ENCODE measurements at places on chromosomes 2 and 18.
A peak's percentile ranks its signal among the peaks of the same experiment; 100 is the strongest.

DNA sequence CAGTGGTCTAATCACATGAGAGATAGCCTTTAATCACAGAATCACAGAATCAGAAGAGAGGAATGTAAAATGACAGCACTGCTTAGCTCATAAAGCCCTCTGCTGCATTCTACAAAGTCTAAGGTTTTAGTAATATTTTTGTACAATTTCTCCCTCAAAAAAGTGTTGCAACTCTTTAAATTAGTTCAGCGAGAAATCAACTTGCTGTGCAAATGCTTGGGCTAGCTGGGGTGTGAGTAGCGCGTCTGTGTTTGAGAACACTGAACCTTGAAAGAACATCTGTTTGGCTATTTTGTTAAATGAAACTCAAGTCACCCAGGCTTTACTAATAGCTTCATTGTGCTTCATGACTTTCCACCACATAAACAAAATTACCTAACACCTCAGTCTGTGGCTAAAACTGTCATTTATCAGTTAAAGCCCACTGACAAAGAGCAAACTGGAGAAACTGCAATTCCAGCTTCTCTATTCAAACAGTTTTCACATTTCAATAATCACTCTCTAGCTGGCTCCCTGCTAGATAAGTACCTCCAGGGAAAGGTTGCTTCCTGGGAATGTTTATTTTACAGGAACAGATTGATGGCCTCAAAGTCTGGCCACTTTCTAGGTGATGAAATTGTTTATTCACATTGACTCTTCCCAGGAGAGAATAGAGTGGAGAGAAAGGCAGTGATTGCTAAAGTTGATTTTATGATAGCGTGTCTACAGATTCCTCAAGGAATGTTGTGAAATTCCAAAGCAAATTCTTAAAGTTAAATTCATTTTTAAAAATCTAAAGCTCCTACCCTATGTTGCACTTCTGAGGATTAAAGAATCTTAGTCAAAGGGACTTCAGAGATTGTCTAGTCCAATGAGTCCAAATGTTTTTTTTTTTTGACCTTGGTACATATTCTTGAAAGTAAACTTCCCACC is 36.0 kb upstream of the STAT1 start:
- DNase-seq: peak; percentile 29

DNA sequence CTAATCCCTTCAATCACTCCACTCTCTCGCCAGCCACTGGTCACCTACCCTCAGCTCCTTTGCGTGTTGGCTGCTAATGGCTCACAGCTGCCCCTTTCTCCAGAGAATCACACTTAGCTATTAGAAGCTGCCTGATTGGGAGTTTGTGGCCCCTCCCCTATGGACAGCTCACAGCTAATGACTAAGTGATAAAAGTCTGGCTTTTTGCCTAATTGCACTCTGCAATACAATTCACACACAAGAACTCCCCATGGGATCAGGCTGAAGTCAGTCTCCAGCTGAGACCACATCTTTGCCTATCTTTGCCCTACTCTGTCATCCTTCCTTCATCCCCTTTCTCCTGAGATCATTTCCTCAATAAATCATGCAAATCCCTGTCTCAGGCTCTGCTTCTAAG is 701.9 kb upstream of the RAB6C start:
- DNase-seq: peak; percentile 3

DNA sequence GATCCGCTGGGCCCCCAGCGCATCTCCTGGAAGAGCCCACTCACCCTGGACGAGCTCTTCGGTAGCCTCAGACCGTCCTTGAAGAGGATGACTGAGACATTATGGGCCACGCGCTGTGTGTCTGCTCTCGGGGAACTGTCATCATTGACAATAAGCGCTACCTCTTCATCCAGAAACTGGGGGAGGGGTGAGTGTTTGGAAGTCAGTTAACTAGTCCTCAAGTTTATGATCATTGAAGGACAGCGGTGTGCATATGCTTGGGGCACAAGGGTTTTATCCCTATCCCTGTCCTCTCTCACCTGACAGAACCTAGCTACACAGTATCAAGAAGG is 586 bp downstream of the STK16 start:
- DNase-seq: no peak

GRCh38 chr2:43158259-43158880 is 68.0 kb downstream of the ZFP36L2 start:
- DNase-seq: peak; percentile 88

DNA sequence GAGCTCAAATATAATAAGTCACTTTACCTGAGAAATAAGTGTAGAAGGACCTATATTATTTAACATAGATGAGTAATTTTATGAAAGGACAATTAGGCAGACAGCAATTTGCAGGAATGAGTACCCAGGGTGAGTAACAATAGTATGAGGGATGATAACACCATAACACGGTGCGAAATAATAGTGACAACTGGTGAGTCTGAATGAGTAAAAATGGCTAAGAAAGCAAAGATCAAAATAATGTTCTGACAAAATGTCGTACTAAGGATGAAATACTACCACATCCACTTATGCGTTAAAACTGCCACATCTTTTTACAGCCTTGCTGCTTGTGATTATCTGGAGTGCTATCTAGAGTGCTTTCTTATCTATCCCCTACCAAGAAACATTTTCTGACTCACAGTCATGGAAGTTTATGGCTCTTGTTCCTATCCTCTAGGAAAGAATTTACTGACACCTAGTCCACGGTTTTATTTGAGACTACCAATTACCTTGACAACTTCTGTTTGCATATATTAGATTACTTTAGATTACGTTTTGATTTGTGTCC is 929.7 kb downstream of the LRP1B start:
- DNase-seq: no peak

DNA sequence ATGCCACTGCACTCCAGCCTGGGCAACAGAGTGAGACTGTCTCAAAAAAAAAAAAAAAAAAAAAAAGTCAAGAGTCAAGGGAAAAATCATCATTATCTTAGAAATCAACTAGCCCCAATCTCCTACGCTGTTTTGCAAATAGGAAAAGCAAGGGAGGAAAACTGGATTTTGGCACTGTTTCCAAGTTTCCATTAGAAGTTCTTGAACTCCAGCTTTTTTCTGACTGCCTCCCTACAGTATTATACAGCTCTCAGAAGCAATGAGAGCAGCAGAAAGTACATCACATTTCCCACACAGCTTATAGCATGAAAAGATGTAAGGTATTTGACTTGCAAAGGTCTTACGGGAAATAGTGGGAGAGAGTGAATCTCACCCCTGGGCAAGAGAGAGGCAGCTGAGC is 127.8 kb downstream of the OSR1 start:
- DNase-seq: no peak

- no peak for DNase-seq
Observed at GRCh38 chr2:190970160-190970559, 43.8 kb downstream of the STAT1 start.

GRCh38 chr2:179764710-179765109 is 96.7 kb downstream of the ZNF385B start:
- no peak for DNase-seq

GRCh38 chr2:172969166-172969565 is 106.5 kb upstream of the MAP3K20 start:
- no peak for DNase-seq

GRCh38 chr2:190859347-190860297 is 21.0 kb upstream of the GLS start:
- DNase-seq: peak; percentile 76

DNA sequence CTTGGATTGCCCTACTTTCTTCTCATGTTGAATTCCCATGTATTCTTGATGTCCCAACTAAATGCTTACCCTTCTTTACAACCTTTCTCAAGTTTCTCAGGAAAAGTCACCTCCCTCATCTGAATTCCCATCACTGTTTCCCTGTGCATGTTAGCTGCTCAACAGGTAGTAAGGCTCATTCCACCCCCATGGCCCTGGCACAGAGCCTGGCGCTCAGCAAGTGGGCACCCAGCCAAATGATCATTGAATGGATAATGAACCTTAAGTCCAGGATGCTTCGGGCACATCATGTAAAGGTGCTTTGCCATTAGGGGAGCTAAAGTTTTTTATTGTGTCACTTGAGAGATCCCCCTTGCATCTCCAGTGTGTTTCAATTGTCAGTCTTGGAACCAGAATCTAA is 124.0 kb downstream of the PKP4 start:
- DNase-seq: no peak

- no peak for DNase-seq
Observed at GRCh38 chr2:235954888-235955480, 213.2 kb downstream of the GBX2 start.

GRCh38 chr2:175567435-175568061 is 386.0 kb upstream of the ATP5MC3 start:
- DNase-seq: peak; percentile 24

DNA sequence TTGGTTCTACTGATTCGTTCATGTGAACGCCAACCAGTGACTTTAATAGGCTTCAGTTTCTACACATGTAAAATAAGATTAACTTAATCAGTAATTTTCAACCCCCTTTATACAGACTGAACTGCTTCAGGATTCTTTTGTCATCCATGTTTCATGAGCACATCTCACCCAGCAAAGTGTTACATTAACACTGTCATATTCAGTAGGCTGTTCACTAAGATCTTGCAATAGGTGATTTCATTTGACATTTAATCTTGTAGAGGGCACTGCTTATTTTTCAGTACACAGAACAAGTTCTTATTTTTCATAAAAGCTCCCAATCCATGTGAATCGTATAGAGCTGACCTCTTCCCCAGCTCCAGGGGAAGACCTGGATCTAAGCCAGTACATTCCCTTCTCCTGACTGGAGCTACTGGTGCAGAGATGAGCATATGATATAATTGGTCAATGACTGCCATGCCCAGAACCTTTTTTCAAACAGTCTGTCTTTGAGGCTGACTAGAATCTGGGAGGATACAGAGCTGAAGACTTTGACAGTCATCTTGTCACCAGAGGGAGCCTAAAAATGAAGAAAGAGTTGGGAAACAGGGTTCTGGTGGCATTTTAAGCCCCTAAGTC is 72.2 kb upstream of the CHRNA1 start:
- DNase-seq: peak; percentile 97

DNA sequence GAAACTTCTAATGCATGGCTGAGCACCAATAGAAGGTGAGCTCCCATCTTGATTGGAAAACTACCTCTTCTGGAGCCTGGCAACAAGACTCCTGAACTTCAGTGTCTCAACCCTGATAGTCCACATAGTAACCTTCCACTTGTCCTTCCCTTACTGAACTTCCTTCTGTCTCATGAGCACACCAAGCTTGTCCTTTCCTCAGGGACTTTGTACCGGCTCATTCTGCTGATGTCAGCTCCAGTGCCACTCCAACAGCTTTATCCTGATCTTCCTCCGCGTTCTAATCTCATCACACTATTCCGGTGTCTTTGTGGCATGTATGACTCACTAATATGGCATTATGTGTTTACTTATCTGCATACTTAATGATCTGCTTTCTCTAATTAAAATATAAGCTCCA is 862.0 kb upstream of the ID2 start:
- DNase-seq: no peak

DNA sequence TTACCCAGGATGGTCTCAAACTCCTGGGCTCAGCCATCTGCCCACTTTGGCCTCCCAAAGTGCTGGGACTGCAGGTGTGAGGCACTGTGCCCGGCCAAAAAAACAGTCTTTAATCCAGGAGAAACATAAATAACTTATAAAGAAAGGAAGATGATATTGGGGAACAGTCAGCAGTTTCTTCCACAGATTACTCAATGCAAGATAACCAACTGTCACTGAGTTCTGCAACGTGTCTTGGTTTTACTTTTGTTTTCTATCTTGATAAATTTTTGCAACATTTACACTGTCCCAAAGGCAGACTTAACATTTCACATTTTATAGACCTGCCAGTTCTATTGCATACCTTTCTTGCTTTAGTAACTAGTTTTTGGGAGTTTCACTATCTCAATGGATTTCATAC is 71.1 kb downstream of the ANKRD44 start:
- DNase-seq: no peak

DNA sequence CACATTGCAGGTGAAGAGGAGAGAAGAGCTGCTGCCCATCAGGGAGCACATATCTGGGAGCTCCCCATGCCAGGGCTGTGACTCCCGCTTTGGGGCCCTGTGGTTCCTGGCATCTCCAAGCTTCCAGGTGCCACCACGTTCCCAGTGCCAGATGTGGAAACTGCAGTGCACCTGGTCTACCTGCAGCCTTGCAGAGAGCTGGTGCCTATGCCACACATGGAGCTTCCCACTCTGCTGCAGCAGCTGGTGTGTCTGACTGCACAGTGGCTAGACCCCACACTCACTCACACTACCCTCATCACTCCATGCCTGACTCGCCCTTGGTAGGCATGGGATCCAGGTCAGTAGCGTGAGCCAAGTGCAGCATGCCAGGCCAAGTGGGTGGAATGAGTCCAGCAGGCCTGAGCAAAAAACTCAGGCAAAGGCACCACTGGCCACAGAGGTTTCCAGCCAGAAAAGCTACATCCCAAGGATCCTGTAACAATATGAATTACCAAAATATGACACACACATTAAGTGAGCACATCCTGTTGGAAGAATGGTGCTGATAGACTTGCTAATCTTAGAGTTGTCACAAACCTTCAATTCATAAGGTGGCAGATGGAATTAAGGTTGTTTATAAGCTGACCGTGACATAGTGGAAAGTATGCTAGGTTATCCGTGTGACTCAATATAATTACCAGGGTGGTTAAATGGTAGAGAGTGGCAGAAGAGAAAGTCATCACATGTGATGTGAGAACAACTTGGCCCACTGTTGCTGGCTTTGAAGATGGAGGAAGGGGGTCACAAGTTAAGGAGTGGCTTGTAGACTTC is 150.9 kb downstream of the EHBP1 start:
- DNase-seq: no peak

DNA sequence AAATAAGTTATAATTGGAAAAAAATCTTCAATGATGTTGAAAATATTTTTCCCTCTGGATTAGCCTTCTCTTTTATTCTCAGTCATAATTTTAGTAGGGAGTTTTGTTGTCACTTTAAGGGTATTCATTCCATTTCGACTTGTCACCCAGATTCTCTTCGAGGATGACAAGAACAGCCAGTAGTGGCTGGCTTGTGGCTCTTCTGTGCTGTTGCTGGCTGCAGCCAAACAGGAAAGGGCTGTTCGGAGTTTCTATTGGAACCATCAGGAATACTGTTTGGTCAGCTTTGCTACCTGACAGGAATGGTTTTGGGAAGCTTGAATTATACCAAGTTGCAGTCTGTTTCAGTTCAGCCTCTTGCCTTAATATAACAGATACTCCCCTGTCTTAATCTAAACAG is 41.6 kb downstream of the MGAT5 start:
- DNase-seq: no peak

GRCh38 chr2:26384183-26384582 is 17.5 kb upstream of the DRC1 start:
- peak; percentile 11 for DNase-seq

DNA sequence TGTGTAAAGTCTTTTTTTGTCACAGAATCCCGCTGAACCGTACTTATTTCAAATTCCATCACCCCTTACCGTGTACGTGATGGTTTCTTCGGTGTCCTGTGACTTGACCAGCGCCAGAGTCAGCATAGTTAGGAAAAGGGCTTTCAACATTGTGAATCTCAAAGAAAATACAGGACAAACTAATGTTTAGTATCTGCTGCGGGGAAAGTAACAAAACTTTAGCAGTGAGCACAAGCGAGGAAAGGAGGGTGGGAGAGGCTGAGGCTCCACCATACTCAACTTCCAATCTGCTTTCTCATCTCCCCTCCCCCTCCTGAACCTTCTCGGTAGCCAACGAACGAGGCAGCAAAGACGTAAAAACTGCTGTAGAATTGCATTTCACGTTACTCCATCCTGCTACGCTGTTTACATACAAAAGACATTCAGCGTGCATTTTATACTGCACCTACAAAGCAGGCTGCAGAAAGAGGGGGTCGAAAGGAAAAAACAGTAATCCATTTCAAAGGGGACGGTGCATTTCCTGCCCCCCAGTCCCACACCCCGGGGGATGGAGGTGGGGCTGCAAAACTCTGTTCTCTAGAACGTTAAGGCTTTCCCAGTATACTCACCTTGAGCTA is 1.2 kb downstream of the EFEMP1 start:
- DNase-seq: no peak

GRCh38 chr2:8416001-8416571 is 265.8 kb upstream of the ID2 start:
- DNase-seq: no peak

All from RPMI7951 (cell line).